ENCODE measurements at places on chromosomes 4 and X.

- DNase-seq: no peak
These were observed 241.9 kb upstream of the SFRP2 start for GRCh38 chr4:154030746-154031145.

DNA sequence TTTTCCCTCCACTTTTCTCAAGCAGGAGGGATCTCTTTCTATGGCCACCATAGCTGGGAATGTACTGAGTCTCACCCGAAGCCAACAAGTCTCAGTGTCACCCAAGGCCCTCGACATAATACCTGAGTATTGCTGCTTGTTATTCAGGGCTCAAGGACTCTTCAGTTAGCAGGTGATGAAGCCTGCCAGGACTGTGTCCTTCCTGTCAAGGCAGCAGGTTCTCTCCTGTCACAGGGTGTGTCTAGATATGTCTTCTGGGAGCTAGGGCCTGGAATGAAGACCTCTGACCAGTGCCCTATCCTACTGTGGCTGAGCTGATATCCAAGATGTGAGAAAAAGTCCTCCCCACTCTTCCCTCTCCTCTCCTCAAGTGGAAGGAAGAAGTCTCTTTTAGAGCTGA, 391.0 kb upstream of the DIPK2B start:
- no peak for DNase-seq

- no peak for DNase-seq
These were observed 54.5 kb downstream of the CAMK2D start for GRCh38 chr4:113707048-113707447.

GRCh38 chrX:2967584-2967983, 38.4 kb upstream of the ARSD start:
- DNase-seq: no peak

DNA sequence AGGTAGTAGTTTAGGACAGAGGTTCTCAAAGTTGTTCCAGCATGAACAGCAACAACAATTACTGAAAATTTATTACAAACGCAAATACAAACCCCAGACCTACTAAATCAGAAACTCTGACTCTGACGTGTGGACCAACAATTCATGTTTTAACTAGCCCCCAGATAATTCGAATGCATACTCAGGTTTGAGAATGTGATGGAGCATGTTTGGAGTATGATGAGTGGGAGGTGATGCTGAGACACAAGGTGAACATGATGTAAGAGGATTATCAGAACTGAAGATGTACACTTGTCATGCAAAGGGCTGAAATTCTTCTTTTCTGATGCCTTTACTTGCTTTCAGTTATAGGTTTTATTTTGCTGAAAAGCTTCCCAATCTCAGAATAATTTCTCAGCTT, 323.0 kb downstream of the INPP4B start:
- no peak for DNase-seq

- no peak for DNase-seq
These were observed 2.3 kb upstream of the HTATSF1 start for GRCh38 chrX:136495043-136495442.

DNA sequence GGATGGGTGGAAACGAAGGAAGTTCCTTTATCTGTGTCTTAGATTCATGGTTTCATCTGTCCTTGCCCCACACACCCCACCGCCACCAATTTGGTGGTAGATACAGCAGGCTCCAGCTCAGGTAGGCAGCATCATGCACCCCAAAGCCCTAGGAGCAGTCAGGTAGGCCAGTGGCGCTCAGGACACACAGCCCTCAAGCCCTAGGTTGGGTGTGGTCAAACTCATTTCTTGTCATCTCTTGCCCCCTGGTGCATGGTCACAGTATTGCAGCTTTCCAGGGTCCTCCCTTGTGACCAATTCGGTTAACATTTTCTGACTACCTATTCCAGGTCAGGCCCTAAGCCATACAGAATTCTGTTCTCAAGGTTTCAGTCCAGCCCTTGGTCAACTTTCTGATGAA, 14.5 kb upstream of the PRRG3 start:
- peak; percentile 59 for DNase-seq

DNA sequence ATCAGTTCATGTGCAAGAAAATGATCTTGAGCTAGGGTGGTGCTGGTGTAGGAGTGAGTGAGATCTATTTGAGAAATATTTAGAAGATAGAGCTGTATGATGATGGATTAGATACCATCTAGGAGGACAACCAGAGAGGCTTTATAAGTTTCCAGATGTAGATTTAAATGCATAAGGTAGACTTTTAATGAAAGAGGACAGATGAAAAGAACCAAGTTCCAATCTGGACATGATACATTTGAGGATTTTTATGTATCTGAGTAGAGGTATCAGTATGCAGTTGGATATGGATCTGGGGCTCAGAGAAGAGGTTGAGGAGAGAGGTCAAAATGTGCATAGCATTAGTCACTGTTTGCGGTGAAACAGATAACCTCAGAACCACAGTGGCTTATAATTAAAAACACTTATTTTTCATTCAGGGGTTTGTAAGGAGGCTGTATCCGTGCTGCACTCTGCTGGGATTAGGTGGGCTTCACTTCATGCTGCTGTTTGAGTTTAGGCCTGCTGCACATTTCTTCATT, 348.7 kb downstream of the BMPR1B start:
- DNase-seq: no peak

- no peak for DNase-seq
These were observed 57.4 kb upstream of the MSN start for GRCh38 chrX:65610040-65610439.
